Natural killer cell (primary cell): ENCODE measurements at places on chromosomes 1 and 21. TPM values are rescaled to one million over a fixed set of nuclear protein-coding genes. Genes with fewer than 3 reads are reported as not detected.

KRTAP10-12 gene
- total RNA-seq, result not detected

RNF186 gene
- not detected for total RNA-seq

LRRC3 gene
- 0.38 TPM for total RNA-seq

DNA sequence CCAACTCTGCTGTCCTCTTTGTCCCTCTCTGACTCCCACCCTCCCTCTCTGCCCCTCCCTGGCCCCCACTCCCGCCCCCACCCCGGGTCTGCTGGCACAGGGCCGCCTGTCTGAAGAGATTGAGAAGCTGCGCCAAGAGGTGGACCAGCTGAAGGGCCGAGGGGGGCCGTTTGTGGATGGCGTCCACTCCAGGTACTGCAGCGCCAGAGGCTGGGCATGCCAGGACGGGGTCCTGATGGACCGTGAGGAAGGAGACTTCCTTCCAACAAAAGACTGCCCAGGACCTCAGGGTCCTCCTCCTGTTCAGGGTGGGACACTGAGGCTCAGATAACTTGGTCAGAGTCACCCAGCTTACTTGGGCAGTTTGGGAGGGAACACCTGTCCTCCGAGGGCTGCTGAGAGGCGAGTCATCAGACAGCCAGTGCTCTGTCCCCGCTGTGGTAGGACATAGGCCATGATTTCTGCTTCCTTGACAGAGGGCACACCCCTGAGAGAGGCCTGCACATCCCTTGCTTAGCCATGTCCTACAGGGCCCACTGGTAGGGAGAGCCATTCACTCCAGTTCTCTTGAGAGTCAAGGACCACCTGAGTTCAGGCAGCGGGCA lies 23.4 kb downstream of the PPFIA4 start:
- no peaks in the 10 kb centered on the region for H3K27me3 ChIP-seq
- H3K27ac ChIP-seq, result no peak overlapping the region
- no peaks in the 10 kb centered on the region for H3K4me1 ChIP-seq
- no peaks in the 10 kb centered on the region for H3K36me3 ChIP-seq

DNA sequence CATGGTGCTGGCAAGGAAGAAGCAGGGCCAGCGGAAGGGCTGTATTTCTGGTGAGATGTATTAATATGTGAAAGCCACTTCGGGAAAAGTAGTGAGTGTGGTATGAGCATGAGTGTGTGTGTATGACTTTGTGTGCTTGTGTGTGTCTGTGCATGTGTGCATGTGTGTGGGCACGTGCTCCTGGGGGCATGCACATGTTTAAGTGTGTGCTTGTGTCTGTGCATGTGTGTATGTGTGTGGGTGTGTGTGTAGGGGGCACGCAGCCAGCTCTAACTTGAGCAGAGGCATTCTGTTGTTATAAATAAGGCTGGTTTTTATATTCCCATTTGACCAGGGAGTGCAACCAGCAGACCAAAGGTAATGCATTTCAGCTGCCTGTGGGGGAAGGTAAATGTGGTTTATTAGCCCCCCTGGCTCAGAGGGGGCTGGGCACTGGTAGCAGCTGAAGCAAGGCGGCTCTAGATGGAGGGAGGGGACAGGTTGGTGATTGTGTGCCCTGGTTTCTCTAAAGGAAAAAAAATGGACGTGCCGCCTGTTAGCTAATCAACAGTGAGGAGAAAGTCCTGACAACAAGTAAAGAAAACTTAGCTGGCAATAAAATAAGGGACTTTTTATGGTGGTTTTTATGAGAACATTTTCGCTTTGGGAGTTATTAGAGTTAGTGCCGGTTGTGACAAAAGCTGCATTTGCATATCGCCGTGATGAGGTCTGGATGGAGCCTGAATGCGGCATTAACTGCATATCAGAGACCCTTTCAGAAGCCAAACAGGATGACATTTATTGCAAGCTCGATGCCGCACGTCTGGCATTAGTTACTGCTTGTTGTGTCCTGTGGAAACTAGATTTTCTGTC lies 180.1 kb downstream of the CAMTA1 start:
- no peak for DNase-seq
- no peak overlapping the region for H3K27ac ChIP-seq
- peaks cover 7% of the 10 kb centered on the region for H3K27me3 ChIP-seq
- H3K36me3 ChIP-seq, result no peaks in the 10 kb centered on the region

DNA sequence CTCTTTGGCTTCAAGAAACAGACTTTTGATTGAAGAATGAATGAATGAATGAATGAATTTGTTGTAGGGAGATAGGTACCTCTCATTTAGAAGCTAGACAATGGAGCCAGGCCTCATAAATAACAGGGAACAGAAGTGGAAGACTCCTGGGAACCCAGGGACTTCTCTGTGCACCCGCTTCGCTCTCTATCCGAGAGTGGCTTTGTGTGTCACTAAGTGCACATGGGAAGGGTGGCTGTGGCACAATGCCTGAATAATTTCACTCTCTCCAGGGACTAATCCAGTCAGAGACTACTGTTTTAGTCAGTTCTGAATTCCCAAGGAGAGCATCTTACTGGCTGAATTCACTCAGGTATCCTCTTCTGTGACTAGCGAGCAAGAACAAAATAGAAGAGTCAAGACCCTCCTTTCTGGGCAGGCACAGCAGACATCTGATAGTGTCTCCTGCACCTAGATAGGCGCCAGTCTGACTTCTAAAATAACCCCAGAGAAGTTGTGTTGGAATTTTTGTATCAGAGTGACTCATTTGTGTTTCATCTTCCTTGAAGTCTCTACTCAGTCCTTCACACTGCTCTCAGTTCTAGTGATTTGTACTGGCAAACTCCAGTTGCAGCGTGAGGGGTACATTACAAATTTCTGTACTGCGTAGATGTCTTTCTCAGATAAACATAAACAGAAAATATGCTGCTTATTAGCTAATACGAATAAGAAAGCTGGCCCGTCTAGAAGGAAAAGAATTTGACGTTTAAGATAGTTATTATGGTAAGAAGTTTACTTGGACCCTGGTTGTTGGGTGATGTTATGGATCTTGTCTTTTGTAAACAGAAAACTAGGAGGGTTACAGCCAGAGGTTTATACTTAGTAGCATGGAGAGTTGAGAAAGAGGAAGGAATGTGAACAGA lies 34.0 kb downstream of the BACH1 start:
- peaks cover 13% of the 10 kb centered on the region for H3K36me3 ChIP-seq
- H3K27ac ChIP-seq, result no peak overlapping the region
- H3K27me3 ChIP-seq, result no peaks in the 10 kb centered on the region
- H3K4me3 ChIP-seq, result no peak overlapping the region

- no peaks in the 10 kb centered on the region for H3K27me3 ChIP-seq
- DNase-seq, result no peak
- peak overlapping the region; percentile 37 for H3K27ac ChIP-seq
- peak overlapping the region; percentile 62 for H3K4me3 ChIP-seq
Observed at GRCh38 chr1:35717911-35718476, 690 bp downstream of the C1orf216 start.

DNA sequence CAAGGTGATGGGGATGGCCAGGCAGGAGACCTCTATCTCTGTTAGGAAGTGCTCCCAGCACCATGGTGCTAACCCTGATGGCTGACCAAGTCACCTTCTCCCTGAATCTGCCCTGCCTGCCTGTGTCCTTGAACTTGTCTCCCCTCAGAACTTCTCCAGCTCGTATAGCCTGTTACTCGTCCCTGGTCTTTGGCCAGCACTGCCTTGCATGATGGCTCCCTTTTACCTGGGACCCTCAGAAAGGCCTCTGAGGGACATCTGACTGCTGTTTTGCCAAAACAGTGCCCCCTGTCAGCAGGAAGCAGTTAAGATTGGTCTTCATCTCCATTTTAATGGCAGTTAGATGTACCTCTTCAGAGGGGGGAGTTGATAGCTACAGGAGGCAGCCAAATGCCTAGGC lies 148.3 kb downstream of the RHOU start:
- H3K4me3 ChIP-seq, result no peak overlapping the region
- H3K27ac ChIP-seq, result no peak overlapping the region
- no peaks in the 10 kb centered on the region for H3K36me3 ChIP-seq
- DNase-seq, result no peak

- H3K27me3 ChIP-seq, result no peaks in the 10 kb centered on the region
- H3K4me1 ChIP-seq, result no peaks in the 10 kb centered on the region
- DNase-seq, result no peak
- no peak overlapping the region for H3K27ac ChIP-seq
- H3K4me3 ChIP-seq, result no peak overlapping the region
Observed at GRCh38 chr1:196593955-196594354, 14.3 kb downstream of the KCNT2 start.
